ENCODE measurements at places on chromosomes 2 and 18. TPM values are rescaled to one million over a fixed set of nuclear protein-coding genes. Genes with fewer than 3 reads are reported as not detected.

PSMA8 gene
- not detected for total RNA-seq

SERPINB3 gene
- total RNA-seq: 0.75 TPM

UGT1A3 gene
- total RNA-seq: 0.67 TPM

LYG1 gene
- total RNA-seq: not detected

GBX2 gene
- total RNA-seq: 0.17 TPM
